ENCODE measurements at places on chromosomes 13 and 19. TPM values are rescaled to one million over a fixed set of nuclear protein-coding genes. Genes with fewer than 3 reads are reported as not detected.

- H3K27me3 ChIP-seq, result peaks cover 25% of the 10 kb centered on the region
- H3K27ac ChIP-seq, result no peak overlapping the region
- no peaks in the 10 kb centered on the region for H3K4me1 ChIP-seq
- no peak for DNase-seq
- H3K36me3 ChIP-seq, result no peaks in the 10 kb centered on the region
Observed at GRCh38 chr19:55197528-55197927, 11.8 kb downstream of the PTPRH start.

GRCh38 chr19:55434356-55434919 is 8.7 kb downstream of the SHISA7 start:
- peaks cover 6% of the 10 kb centered on the region for H3K4me1 ChIP-seq
- DNase-seq, result no peak
- H3K27me3 ChIP-seq, result peaks cover 32% of the 10 kb centered on the region
- no peak overlapping the region for H3K4me3 ChIP-seq
- no peak overlapping the region for H3K27ac ChIP-seq

GRCh38 chr13:100636441-100636840 is 38.2 kb downstream of the TMTC4 start:
- no peak for DNase-seq
- no peaks in the 10 kb centered on the region for H3K27me3 ChIP-seq

- no peaks in the 10 kb centered on the region for H3K27me3 ChIP-seq
- no peak overlapping the region for H3K27ac ChIP-seq
- H3K4me3 ChIP-seq, result no peak overlapping the region
Observed at GRCh38 chr13:42803563-42804204, 22.3 kb downstream of the FAM216B start.

Gene SHD
- 4.9 TPM for total RNA-seq

Gene PCP2
- total RNA-seq, result 1.0 TPM

GRCh38 chr13:111339366-111340143 is 19.1 kb downstream of the TEX29 start:
- no peaks in the 10 kb centered on the region for H3K27me3 ChIP-seq
- peak; percentile 45 for DNase-seq
- no peak overlapping the region for H3K27ac ChIP-seq
- no peak overlapping the region for H3K4me3 ChIP-seq
- peaks cover 11% of the 10 kb centered on the region for H3K36me3 ChIP-seq
- no peaks in the 10 kb centered on the region for H3K4me1 ChIP-seq

Gene FCER2
- total RNA-seq, result not detected

DNA sequence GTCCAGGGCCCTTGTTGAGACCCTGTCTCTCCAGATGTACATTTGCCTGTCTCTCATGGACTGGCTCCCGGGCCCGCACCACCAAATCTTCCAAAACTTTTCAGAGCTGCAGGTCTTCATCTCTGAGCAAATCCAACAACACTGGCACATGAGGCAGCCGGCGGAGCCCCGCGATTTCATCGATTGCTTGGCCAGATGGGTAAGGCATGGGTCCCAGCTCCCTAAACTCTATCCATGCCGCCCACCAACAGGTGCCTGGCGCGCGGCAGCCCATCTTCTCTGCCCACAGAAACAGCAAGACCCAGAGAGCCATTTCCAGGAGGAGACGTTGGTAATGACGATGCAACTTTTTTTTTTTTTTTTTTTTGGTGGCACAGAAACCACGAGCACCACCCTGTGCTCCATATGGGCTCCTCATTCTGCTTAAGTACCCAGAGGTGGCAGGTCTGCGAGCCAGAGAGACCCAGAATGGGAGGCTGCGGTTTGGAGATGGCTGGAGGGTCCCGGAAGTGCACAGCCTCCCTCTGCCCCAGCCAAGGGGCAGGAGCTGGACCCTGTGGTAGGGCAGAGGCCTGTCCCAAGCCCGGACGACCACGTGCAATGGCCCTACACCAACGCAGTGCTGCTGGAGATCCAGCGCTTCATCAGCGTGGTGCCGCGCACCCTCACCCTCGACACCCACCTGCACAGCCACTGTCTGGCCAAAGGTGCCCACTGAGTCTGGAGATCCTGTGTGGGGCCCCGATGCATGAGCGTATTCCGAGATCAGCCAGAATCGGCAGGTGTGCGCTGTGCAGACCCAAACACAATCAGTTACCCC is 22.6 kb downstream of the CYP2F1 start:
- H3K4me3 ChIP-seq, result peak overlapping the region; percentile 68
- H3K36me3 ChIP-seq, result no peaks in the 10 kb centered on the region
- no peaks in the 10 kb centered on the region for H3K4me1 ChIP-seq
- peaks cover 24% of the 10 kb centered on the region for H3K27me3 ChIP-seq
- no peak overlapping the region for H3K27ac ChIP-seq
- DNase-seq, result no peak

DNA sequence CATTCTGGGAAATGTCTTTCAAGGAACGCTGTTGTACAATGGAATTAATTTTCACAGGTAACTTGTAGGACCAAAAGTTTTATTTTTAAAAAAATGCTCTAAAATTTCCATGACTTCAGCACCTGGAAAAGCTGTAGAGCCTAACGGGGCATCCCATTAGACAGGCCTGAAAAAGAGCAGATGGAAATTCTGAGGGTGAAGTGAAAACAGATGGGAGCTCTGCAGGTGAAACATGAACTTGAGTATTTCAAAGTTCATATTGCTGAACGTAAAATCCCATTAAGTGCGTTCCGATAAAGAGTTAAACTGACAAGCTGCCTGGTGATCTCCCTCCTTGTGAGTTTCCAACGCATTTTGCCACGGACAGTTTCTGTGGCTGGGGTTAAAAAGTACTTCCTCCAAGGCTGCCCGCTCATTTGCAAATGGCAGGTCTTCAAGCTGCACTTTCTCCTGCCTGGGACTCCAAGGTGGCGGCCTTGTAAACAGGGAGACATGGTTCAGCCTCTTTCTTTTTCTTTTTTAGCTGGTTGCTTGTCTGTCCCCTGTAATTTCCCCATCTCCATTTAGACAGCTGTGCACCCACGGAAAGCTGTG is 450.4 kb downstream of the FGF9 start:
- no peaks in the 10 kb centered on the region for H3K4me1 ChIP-seq
- no peaks in the 10 kb centered on the region for H3K27me3 ChIP-seq
- no peaks in the 10 kb centered on the region for H3K36me3 ChIP-seq

DNA sequence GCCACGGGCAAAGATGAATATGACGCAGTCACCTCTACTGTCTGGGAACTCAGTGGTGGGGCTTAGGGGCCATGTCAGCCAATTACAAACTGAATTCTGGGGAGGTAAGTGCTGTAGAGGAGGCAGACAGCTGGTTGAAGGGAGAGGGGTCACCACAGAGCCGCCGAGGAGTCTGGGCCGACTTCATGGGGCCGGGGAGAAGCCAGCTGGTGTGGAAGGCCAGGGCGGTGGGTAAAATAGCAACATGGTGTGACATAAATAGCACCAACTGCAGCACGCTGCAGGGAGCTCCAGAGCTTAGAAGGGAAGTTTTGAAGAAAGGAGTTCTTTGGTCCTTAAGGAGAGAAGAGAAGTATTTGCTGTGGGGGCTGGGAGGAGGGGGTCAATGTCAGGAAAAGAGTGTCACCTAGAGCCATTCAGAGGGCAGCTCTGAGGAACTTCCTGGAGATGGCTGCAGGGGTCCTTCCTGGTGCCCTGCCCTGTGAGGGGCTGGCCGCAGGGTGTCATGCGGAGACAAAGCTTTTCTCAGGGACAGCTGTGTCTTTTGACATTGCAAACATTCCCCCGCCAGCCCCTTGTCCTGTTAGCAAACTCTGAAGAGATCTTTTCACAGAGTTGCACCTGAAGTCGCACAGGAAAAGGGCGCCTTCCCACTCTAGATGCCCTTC is 6.4 kb downstream of the METTL21C start:
- H3K4me3 ChIP-seq, result no peak overlapping the region
- no peak overlapping the region for H3K27ac ChIP-seq
- H3K36me3 ChIP-seq, result no peaks in the 10 kb centered on the region
- DNase-seq, result no peak
- H3K27me3 ChIP-seq, result no peaks in the 10 kb centered on the region

- H3K27me3 ChIP-seq, result peaks cover 3% of the 10 kb centered on the region
- peak overlapping the region; percentile 76 for H3K27ac ChIP-seq
- no peak for DNase-seq
- peaks cover 4% of the 10 kb centered on the region for H3K36me3 ChIP-seq
- peaks cover 55% of the 10 kb centered on the region for H3K4me1 ChIP-seq
- H3K4me3 ChIP-seq, result peak overlapping the region; percentile 55
Observed at GRCh38 chr13:114115191-114115671, 17.2 kb downstream of the RASA3 start.

DNA sequence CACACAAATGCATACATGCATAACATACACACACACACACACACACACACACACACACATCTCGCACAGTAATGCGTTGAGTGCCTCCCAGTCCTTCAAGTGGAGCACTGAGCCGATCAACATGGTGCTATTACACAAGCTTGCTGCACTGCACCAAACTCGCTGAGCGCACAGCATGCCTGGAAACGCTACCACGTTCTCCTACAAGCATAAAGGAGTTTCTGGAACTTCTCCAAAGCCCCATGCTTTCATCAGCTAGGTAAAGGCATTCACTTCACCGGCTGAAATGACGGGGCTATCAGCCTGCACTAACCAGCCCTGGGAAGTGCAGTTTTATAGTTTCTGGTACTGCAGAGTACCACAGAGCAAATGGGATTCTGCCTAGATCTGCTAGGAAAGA is 92.7 kb downstream of the FGF14 start:
- H3K4me1 ChIP-seq, result no peaks in the 10 kb centered on the region
- no peak overlapping the region for H3K27ac ChIP-seq
- H3K27me3 ChIP-seq, result peaks cover 11% of the 10 kb centered on the region
- DNase-seq, result no peak
- H3K4me3 ChIP-seq, result no peak overlapping the region

- peak overlapping the region; percentile 41 for H3K27ac ChIP-seq
- H3K4me1 ChIP-seq, result peaks cover 18% of the 10 kb centered on the region
- peaks cover 6% of the 10 kb centered on the region for H3K36me3 ChIP-seq
- H3K4me3 ChIP-seq, result no peak overlapping the region
- H3K27me3 ChIP-seq, result peaks cover 13% of the 10 kb centered on the region
- DNase-seq, result no peak
Observed at GRCh38 chr19:38213911-38214625, 10.0 kb downstream of the DPF1 start.

Data from type B pancreatic cell (in vitro differentiated cells).